ENCODE measurements at places on chromosomes 2 and 18.
A peak's percentile ranks its signal among the peaks of the same experiment; 100 is the strongest.

- DNase-seq: no peak
Observed at GRCh38 chr2:66034467-66034866, 400.5 kb upstream of the MEIS1 start.

GRCh38 chr2:65430603-65431420 lies 1.6 kb downstream of the SPRED2 start:
- peak; percentile 59 for DNase-seq

GRCh38 chr2:11540148-11540995 lies 6.5 kb downstream of the GREB1 start:
- DNase-seq: no peak

GRCh38 chr2:196431076-196431475 lies 208.4 kb upstream of the CCDC150 start:
- no peak for DNase-seq

DNA sequence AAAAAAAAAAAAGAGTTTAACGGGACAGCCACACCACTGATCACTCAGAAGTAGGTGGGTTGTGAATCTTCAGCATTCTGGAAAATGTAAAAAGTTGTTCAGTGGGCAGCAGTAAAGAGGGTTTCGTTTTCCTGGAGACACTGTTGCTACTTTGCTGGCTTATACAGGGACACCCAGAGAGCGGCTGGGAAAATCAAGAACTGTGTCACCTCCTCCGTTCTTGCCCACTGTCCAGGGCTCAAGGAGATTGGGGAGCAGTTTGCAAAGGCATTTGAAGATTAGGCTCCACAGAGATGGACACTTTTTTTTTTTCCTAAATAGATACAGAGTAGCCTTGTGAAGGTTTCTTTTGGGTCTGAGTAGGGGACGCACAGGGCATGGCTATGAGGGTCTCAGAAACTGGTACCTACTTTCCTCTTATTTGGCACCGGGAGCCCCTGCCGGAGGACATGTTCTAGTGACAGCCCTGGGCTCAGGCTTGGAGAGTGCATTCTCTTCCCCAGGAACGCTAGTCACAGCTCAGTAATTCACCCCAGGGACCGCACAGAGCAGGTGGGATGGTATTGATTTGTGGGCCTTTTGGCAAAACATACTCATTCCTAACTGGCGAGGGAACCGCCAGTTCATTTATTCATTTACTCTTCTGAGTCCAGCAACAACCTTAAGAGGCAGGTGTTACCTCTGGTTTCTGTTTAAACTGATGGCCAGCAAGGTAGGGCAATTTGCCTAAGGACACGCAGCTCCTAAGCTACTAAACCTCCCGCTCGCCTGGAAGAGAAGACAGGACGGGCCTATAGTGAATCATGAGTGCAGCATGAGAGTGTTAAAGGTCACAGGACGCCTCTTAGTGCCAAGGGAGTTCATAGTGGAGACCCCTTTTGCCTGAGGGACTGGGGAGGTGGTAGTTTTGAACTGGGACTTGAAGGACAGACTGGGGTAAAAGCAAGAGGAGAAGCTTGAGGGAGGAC lies 53.1 kb downstream of the HPCAL1 start:
- DNase-seq: no peak

DNA sequence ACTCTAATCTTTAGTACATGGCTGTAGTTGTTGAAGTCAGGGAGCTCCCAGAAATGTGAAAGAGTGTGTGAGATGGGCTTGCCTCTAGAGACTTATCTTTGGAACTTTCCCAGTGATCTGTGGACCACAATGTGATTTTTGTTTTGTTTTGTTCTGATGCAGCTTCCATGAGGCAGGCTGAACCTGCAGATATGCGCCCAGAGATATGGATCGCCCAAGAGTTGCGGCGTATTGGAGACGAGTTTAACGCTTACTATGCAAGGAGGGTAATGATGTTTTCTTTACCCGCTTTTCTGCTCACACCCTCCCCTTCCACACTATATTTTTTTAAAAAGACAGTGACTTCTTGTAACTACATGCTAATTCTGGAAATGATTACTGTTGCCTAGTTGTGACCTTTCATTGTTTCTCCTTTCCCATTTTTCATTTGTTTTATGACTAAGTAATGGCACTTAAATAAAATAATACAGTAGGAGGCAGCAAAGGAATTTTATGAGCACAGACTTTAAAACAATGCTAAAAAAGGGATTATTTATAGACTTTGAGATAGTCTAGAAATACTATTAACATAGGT lies 29.3 kb downstream of the BCL2L11 start:
- no peak for DNase-seq

- DNase-seq: no peak
Observed at GRCh38 chr2:55827855-55828254, 95.7 kb downstream of the EFEMP1 start.

- DNase-seq: no peak
Observed at GRCh38 chr2:239249776-239250175, 151.0 kb downstream of the HDAC4 start.

GRCh38 chr2:226862623-226863022 lies 26.8 kb downstream of the RHBDD1 start:
- no peak for DNase-seq

GRCh38 chr2:3179626-3180025 lies 198.0 kb downstream of the EIPR1 start:
- no peak for DNase-seq

GRCh38 chr2:36464006-36464721 lies 108.6 kb downstream of the CRIM1 start:
- no peak for DNase-seq

DNA sequence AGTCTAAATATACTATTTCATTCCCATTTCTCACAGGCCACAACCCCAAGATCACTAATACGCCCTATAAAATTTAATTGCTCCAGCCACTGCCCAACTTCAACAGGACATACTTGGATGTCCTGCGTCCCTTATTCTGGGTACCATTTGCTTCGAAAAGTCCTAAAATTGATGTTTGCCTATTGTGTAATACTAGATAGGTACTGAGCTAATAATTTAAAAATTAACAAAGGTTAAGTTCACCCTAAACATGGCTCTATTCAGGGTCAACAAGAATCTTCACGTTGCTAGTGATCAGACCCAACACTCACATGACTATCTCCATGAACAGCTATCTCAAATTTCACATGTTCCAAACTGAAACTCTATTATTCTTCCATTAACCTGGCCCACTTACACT lies 296.4 kb upstream of the RND3 start:
- DNase-seq: no peak

- DNase-seq: peak; percentile 54
Observed at GRCh38 chr2:127398239-127398590, 10.4 kb upstream of the MAP3K2 start.

- no peak for DNase-seq
Observed at GRCh38 chr2:241860184-241861078, 1.7 kb upstream of the PDCD1 start.

GRCh38 chr18:27263369-27263768 lies 78.3 kb upstream of the CHST9 start:
- no peak for DNase-seq

- DNase-seq: no peak
Observed at GRCh38 chr2:55992455-55992854, 68.9 kb upstream of the EFEMP1 start.

- no peak for DNase-seq
Observed at GRCh38 chr2:19689646-19690168, 212.1 kb downstream of the TTC32 start.

GRCh38 chr2:239465017-239466001 lies 64.5 kb upstream of the HDAC4 start:
- DNase-seq: no peak

- DNase-seq: no peak
Observed at GRCh38 chr2:20224164-20224715, 690 bp downstream of the SDC1 start.

DNA sequence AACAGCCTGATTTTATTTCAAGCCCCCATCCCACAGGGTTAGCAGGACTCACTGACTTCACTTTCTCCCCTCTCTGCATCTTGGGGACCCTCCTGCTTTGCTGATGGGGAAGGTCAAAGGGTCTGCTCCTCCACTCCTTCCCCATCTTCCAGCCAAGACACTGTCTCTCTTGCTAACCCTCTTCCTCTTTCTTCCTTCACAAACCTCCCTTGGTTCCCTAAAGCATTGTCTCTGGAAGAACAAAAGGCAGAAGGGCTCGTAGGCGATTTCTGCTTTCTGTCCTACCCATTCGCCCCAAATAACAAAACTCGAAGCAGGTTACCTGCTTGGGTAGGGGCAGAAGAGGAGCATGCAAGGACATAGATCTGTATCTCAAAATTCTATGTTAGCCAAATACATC lies 5.5 kb upstream of the SLC4A3 start:
- no peak for DNase-seq

DNA sequence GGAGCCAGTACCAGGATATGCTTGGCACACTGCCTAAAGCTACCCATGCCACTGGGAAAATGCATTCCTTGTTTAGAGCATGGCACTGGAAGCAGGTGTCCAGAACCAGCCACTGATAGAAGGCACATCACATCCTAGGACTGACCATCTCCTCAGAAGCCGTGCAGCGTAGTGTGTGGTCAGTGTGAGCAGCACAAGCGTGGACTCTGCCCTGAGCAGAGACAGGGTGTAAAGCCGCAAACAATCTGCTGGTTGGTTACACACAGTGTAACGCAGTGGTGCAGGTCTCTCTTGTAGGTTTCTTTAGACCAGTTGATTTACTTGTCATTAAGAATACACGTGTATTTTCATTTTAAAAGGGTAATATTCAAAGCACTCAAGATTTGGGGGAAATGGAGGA lies 377.8 kb upstream of the HS6ST1 start:
- DNase-seq: no peak

DNA sequence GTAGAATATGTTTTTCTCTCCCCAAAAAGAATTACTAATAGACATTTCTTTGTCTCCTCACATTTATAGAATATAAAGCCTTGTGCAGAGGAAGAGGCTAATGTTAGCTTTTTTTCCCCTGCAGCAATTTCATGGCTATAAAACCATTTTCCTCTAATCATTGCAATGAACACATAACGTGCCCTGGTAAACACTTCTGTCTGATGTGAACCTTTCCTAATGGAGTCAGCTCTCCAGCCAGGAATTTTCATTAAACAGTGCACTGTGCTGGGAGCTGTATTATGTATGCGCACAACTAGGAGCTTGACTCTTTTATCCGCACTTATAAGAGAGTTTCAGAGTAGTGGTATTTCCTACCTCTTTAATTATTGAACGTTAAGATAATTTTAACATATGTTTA lies 63.9 kb upstream of the SPATS2L start:
- DNase-seq: no peak

DNA sequence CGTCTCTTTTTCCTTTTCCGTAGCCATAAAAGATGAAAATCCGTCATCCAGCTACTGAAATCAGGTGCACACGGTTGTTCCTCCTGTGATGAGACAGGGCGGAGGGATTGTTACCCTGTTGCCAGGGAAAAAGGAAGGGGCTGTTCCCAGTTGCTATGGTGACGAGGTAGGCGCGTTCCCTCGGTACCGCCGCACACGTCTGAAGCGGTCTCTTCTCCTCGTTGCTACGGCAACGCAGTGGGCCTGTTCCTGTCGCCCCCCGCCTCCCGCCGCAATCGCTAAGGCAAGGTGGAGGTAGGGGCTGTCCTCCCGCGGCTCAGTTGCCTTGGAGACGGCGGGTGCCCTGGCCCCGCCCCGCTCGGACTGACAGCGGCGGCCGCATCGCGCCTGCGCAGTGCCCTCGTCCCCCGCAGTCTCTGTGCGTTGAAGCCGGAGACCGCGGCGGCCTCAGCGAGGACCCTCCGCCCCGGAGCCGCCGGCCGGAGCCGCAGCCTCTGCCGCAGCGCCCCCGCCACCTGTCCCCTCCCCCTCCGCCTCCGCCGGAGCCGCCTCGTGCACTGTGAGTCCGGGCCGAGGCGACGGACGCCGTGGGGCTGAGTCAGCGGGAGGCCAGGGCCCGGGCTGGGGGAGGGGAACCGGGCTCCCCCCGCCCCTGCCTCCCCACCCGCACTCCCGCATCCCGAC lies at the start of gene MAPRE3:
TSS of gene MAPRE3 (plus strand) at position 394 of the 684 bp plus-strand sequence. CDS start 51,582 bp downstream, outside the sequence.
- DNase-seq: peak; percentile 80

DNA sequence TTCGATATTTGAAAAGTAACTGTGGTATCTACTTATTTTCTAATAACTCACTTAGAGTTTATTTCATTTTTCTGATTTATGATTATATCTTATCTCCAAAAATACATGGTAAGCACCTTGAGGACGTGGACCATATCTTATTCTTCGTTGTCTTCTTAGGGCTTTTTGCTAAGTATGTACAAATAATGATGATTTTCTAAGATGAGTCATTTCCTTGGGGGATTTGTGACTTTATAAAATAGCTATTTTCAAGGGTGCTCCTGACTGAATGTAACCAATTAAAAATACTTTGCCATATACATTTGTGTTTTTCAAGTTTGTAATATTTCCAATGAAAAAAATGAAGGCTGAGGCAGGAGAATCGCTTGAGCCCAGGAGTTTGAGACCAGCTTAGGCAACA lies 56.3 kb downstream of the GREB1L start:
- no peak for DNase-seq

DNA sequence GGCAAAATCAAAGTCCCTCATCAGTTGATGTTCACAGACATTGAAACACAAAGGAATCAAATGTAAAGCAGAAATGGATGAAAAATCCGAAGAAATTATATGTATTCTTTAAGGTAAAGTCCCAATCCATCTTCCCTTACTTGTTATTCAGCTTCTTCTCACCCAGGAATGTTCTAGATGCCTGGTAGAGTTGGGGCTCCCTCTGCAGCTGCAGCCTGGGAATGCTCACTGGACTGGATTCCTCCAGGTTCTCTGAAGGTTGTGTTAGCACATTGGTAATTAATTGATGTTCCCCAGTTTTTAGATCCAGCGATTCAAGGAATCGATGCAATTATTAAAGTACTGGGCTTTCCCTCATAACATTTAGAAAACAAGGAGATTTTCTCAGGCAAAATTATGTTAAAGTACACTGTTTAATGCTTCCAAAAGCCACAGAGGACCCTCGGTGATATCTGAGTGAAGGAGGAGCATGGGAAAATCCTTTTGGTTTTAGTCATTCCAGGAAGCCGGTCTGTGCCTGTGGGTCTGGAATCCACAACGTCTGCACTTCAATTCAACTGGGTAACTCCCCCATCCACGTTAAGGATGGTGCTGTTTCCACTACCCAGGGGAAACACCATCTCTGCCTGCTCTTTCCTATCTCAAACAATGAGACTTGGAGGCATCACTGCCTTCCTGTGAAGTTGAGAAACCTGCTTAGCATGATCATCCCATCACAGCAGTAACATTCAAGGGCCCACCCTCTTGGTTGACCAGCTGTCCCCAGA lies 22.0 kb downstream of the NTSR2 start:
- DNase-seq: no peak

GRCh38 chr2:173589604-173590275 lies 235.1 kb downstream of the CDCA7 start:
- no peak for DNase-seq

- no peak for DNase-seq
Observed at GRCh38 chr2:39920307-39920801, 141.3 kb upstream of the THUMPD2 start.

- DNase-seq: no peak
Observed at GRCh38 chr2:128016620-128017019, 11.2 kb downstream of the SAP130 start.

DNA sequence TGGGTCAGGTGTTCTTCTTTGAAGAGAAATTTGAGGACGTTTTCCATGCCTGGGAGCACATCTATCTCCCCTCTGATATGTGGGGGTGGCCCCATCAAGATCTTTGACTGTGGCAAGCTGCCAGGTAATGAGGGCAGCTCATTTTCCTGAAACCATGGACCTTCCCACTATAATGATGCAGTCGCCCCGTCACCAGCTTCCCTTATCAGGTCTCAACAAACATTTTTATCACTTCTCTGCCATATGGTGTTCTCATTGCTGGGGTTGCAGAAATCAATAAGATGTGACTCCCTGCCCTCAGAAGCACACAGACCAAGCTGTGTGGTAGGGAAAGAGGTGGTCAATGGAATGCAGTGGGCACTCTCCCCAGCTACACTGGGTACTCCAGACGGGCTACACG lies 48.4 kb upstream of the B3GNT7 start:
- DNase-seq: no peak

- DNase-seq: no peak
Observed at GRCh38 chr2:112839407-112840067, 3.0 kb upstream of the IL1B start.

Data from stimulated activated CD4-positive, alpha-beta T cell treated with anti-CD3 and anti-CD28 coated beads, Interleukin-4, amount 100 ng/mL, for 24 hours (primary cell).